ENCODE measurements at places on chromosomes 6 and 20.
A peak's percentile ranks its signal among the peaks of the same experiment; 100 is the strongest.

DNA sequence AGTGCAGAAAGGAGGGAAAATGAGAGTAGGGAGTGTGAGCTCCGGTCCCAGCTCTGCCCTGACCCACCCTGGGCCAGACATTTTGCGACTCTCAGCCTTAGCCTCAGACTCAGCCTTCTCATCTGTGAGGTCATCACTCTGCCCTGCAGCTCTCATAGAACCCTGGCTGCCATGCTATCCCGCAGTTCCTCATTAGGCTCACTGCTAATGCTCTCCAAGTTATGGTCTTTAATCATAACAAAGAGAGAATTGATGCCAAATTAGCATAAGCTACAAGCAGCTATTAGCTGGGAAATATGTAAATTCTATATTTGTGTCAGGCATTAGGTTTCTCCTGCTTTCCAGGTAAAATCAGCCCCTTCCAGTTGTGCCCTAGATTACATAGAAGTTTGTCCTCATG, 46.5 kb upstream of the MLN start:
- no peak for DNase-seq

DNA sequence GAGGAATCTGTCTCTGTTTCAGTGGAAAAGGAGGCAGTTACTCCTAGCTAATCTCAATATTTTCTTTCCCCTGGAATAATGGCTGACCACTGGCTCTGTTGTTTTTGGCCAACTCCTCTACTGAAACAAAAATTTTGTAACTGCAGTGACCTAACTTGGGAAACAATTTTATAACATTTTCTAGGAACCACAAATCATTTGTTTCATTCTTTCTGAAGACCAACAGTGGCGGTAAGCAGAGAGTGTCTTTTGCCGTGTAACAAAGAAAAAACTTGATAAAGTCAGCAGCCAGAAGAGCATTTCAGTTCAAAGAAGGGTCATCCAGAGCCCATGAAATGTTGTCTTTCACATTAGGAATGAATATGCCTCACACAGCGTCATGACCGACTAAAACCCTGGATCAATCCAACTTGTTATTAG, 11.8 kb upstream of the BFSP1 start:
- DNase-seq = peak; percentile 72

GRCh38 chr6:105648276-105648675, 245.4 kb upstream of the PREP start:
- DNase-seq = no peak

DNA sequence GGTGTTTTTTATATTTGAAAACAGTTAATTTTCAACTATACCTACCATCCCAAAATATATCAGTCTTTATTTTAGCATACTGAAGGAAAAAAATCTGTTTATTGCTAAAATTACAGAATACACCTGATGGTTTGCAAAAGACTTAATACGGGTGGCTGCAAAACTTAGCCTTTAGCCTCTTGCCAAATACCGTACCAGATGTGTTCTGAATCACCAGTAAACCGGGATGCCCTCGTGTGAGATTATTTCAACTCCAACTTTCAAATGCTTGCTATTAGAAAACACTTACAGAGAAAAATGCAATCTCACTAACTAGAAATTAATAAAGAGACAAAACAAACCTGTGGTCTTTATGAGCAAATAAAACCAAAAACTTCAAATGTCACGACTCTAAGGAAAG, 36.0 kb downstream of the REV3L start:
- no peak for DNase-seq

DNA sequence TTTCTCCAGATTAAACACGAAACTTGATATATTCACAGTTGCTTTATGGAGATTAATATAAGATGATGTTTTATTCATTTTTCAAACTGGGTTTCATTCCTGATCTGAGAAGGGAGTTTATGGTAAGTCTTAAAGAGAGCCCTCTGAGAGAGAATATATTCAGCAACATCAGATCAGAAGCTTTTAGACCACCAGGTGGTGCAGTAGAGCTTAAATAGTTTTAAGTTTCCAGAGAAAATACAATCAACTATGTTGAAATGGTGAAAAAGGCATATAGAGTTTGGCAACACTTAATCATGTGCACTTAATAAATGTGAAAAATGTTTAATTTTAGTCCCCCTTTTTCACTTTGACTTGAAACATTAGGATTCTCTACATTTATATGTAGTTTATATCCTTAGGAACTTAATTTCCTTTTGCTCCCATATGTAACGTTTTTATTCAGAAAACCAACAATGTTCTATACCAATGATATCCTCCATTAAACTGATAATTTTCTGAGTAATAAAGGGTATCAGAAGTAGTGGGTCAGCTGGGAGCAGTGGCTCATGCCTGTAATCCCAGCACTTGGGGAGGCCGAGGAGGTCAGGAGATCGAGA, 86.4 kb upstream of the CLDN20 start:
- no peak for DNase-seq

DNA sequence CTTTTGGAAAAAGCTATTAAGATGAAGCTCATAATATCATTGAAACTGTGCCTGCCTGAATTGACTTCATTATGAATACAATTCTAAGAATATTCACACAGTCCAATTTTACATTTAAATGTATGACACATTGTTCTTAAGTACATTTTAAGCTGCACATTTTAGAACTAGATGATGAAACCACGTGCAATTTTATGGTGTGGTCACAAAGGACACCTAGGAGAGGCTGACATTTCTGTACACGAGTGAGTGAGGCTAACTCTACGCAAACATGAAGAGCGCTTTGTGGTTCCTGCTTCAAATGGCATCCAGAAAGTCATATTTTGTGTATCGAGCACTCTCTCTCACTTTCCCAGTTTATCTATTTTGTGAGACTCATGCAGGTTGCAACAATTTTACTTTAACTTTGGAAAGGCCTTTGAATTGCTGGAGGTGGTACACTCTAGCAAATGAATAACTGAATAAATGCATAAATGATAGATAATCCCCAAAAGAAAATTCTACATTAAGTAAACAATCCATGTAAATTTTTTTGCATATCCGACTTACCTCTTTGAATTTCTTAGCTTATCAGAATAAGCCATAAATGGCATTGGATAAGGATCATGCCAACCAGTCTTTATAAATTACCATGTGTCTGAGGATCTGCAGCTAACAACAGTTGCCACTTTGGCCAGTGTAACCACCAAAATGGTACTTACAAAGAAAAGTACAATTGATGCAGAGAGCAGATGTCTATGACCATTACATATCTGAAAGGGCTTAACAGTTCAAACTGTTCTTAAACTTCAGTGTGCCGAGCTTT, 97.3 kb downstream of the NRSN1 start:
- no peak for DNase-seq

- no peak for DNase-seq
Observed at GRCh38 chr20:3661060-3661813, 2.0 kb downstream of the GFRA4 start.

- no peak for DNase-seq
Observed at GRCh38 chr6:148709577-148709976, 37.3 kb upstream of the UST start.

GRCh38 chr6:82381278-82381677, 17.7 kb downstream of the TPBG start:
- no peak for DNase-seq

GRCh38 chr6:87396595-87397392, 11.0 kb upstream of the CFAP206 start:
- no peak for DNase-seq

Measured in left lung (tissue), 14 donors.